ENCODE measurements at places on chromosomes 5 and 9.

- no peak for DNase-seq
Observed at GRCh38 chr5:115348175-115348574, 51.7 kb upstream of the CCDC112 start.

DNA sequence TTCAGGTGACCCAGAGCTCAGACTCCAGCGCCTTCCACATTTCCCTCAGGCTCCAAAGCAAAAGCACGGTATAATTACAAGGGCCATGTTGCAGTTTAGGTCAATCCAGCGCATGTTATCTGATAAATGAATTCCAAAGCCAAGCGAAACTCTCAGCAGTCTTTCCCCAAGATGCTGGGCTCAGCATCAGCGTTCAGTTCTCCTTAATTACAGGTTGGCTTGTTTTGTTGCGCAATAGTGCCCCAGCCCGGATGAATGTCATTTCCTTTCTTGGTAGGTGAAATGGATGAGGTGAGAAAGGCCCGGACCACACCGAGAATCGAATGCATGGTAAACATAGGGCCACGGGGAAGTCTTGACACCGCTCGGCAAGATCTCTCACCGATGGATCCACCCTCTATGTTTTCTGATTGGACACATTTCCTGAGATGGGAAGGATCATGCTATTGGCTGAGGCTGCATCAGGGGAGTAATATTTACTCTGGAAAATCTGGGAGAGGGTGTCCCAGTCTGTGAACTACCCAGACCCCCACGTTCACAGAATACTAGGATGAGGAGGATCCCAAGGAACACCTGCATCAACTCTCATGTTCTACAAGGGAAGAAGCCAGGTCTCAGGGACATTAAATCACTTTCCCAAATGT lies 221.2 kb upstream of the ANKRD55 start:
- no peak for DNase-seq

- no peak for DNase-seq
Observed at GRCh38 chr5:158392753-158393152, 533.8 kb upstream of the CLINT1 start.

GRCh38 chr9:76603931-76604570 lies 145.1 kb downstream of the GCNT1 start:
- DNase-seq, result no peak

DNA sequence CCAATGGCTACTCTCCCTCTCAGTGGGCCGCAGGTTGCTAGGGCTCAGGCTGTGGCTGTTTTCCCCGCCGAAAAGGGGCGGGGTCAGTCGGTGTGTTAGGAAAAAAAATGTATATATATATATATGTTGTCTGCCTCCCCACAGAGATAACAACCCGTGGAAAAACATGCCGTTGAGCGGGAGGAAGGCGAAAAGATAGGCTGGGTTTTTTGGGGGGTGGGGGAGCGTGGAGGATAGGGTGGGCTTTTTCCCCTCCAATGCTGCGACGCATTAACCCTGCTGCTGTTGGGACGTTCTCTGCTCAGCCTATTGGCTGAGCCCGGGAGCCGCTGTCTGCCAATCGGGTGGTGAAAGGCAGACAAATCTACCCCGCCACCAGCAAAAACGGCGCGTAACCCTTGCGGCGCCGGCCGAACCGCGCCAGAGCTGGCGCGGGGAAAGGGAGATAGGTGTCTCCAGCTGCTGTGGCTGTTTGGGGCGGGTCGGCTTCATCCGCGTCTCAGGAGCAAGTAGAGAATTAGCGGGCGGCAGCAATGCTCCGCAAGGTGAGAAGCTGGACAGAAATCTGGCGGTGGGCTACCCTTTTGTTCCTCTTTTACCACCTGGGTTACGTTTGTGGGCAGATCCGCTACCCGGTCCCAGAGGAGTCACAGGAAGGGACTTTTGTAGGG lies at the start of gene PCDHGC4:
TSS of gene PCDHGC4 (plus strand) at position 390 of the 671 bp plus-strand sequence. CDS start at position 534, 144 bp downstream.
- DNase-seq, result no peak

DNA sequence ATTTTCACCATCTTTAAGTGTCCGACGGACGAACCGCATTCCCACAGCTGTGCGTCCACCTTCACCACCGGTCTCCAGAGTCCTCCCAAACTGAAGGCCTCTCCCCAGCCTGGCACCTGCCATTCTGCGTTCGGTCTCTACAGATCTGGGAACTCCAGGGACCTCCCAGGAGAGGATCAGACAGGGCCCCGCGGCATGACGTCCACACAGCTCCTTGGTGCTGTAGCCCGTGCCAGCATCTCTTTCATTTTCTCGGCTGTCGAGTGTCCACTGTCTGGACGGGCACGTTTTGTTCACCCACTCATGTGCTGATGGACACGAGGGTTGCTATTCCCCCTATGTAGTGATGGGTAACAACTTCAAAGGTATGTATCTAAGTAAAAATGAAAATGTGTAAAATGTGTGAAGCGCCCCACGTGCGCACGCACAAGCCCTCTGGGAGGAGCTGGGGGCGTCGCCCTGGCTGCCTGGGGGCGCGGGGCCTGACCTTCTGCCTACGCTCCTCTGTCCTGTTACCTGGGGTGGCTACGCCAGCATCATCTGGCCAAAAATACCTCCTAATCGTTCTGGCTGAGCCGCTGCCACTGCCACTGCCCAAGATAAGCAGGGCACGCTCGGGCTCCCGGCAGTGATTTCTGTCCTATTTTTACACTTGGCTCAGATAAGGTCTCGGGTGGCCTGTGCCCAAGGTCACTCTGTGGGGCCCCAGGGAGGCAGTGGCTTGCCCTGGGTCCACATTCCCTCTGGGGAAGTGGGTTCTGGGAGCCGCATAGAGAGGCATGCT lies 10.8 kb upstream of the SLC12A7 start:
- DNase-seq, result no peak

GRCh38 chr5:66513130-66513529 lies 83.1 kb upstream of the MAST4 start:
- no peak for DNase-seq

- no peak for DNase-seq
Observed at GRCh38 chr9:82410866-82411265, 422.3 kb downstream of the SPATA31D1 start.

GRCh38 chr5:158722940-158723339 lies 376.8 kb downstream of the EBF1 start:
- no peak for DNase-seq

DNA sequence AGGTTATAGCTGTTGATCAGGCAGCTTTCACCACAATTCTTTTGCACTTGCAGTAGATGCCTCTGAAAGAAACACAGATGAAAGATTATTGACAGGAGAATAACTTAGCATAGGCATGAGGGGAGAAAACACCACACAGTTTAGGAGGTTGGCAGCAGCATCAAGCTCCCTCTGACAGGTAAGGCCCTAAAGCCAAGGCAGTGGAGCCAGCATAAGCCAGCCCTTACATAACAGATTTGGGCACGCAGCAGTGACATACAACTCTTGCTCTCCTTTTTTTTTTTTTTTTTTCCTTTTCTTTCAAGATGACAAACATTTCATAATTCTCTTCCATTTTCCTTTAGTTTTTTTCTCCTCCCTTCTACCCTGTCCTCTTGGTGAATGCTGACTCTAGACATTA lies 257.6 kb upstream of the ADAMTSL1 start:
- no peak for DNase-seq

GRCh38 chr5:2139478-2139877 lies 256.8 kb upstream of the IRX4 start:
- DNase-seq, result no peak

DNA sequence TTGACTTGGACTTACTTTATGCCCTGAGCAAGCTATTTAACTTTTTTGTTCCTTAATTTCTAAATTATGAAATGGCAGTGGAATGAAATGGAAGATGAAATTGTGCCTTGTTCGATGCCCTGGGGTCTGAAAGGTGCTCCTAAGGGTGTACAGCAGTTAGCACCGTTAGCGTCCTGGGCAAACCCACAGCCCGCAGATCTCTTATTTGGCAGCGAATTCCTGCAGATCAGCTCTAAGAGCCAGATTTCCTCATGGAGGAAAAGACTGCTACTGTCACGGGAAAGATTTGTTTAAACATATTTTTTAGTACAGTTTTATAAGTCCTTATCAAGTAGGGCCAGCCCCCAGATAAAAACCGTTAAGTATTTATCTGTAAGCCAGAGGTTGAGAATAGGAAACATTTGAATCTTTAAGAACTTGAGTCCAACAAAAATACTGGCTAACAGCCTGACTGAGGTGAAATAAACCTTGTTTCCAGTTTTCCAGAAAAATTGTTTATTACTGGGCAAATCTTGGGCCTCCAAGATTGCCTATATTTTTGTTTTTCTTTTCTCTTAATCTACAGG lies 216.5 kb upstream of the DMRT1 start:
- DNase-seq, result no peak

DNA sequence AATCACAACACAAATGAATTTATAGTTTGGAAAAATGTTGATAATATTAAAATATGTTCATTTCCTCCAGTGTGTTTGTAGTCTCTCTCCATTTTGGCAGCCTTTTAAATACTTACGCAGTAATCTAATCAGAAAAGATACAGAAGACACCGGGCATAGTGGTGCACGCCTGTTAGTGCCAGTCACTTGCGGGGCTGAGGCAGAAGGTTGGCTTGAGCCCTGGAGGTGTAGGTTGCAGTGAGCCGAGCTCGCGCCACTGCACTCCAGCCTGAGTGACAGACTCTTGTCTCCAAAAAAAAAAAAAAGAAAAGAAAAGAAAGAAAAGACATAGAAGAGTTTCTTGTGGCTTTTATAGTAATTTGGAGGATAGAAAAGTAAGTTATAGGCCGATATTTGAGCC lies 41.9 kb downstream of the NDFIP1 start:
- no peak for DNase-seq

GRCh38 chr9:86217076-86217755 lies 42.2 kb downstream of the C9orf153 start:
- DNase-seq, result no peak

- DNase-seq, result no peak
Observed at GRCh38 chr9:7520396-7520795, 279.2 kb downstream of the DMAC1 start.

DNA sequence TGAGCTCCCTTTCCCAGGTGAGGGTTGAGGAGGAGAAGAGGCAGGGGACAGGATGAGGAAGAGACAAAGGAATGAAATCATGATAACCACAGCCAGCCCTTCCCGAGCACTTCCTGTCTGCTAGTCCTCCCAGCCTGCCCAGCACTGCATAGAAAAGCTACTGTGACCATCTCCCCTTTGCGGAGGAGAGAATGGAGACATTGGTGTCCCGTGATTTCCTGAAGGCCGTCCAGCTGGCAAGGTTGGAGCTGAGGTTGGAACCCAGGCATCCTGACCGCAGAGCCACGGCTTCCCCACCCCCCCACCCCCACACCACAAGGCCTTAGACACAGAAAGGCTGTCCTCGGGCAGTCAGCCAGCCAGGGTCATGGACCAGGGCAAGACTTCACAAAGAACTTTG lies 131.1 kb upstream of the ICE1 start:
- DNase-seq, result no peak
